A673 (cell line): ENCODE measurements at places on chromosomes 1 and 21.

DNA sequence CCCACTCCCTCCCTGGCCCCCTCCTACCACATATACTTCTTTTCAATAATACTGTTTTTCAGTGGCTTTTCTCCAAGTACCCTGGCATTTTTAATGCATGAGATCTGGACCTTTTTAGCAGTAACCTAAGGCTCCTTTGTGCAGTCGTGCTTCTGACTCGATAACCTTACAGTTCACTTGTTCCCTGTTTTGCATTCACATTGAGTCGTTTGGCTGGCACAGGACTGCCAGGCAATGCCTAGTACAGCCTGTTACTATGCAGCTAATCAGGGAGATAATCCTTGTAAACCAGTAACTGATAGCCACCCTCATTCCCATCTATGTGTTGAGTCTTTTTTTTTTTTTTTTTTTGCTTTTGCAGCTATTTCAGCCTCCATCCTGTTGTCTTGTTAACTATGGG, 3.7 kb downstream of the ATP1B1 start:
- DNase-seq: no peak

DNA sequence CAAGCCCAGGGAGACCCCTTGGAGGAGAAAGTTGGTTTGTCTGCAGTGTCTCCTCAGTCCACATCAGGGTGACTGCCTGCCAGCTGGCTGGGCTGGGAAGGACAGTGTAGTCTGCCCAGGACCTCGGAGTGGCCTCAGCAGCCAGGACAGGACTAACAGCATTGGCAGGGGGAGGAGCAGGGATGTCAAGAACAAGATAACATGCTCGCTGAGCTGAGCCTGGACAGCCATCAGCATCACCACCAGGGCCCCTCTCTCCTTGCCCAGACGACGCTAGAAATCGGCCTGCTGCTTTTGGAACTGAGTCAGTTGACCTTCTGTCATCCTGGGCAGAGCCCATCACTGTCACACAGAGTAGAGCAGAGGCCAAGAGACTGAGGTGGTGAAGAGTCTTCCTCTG, 83.6 kb upstream of the CNTN2 start:
- DNase-seq: no peak

GRCh38 chr1:74570797-74571492, 58.5 kb upstream of the LRRC53 start:
- no peak for DNase-seq

DNA sequence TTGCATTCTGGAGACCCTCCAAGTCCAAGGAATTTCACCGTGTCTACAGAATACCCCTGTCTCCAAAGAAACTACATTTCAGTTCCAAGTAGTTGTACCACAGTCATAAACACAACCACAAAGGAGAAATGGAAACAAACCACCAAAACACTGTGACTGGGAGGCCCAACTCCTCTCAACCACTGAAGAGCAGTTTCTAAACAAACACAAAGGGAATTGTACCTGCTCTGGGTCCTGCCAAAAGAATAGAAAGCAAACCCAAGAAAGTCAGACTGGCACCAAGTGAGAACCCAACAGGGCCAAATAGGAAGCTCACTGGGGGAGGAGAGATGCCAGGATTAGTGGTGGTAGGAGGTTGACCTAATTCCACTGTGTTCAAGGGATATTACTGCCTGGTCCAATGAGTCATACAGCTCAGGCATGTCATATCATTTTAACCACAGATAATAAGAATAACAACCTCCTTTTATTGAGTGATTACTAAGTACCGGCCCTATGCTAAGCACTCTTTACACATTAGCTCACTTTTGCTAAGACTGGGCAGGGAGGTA, 123.9 kb upstream of the PPP2R5A start:
- no peak for DNase-seq

DNA sequence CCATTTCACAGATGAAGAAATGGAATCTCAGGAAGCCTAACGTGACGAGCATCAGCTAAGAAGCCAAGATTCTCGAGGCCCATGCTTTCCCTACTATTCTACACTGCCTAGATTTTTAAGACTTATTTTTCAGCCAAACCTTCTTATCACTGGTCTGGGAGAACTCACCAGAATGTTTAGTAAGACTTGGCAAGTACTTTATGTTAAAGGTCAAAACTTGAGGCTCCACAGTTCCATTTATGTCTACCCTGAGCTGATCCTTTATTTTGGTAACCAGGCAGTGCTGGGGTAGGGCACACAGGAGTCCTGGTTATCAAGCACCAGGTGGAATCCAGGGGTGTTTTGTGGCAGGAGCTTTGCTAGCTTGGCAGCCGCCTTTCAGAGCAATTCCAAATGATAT, 16.8 kb downstream of the PLXNA2 start:
- no peak for DNase-seq

DNA sequence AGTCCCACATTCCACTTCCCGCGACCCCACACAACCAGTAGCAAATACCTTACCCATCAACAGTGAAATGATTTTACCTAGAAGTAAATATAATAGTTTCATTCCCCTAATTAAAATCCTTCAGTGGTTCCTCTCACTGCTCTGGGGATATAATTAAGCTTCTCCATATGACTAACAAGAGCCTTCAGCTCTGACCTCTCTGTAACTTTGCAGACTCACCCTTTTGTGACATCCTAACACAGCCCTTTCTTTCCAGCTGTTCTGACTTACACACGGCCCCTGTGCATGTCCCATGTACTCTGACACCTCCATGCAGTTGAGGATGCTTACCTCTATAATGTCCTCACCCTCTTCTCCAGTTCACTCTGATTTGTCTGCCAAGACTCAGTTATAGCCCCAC, 137.3 kb upstream of the SPAG17 start:
- DNase-seq: no peak

- no peak for DNase-seq
Observed at GRCh38 chr1:21783679-21784603, 992 bp upstream of the USP48 start.

DNA sequence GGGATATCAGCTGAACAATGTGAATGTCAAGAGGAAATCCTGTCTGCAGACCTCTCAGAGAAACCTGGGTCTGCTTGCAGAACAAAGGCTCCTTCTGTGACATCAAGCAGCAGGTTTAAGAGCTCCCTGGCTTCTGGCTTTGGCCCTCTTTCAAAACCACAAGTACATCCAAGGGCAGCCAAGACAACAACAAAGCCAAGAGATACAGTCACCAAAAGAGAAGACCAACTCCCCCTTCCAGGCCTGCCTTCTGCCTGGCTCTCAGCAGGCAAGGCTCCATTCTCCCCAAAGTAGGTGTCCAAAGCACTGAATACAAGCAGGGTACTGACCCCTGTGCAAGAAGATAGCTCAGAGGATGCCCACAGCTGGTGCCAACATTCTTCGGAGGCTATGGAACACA, 11.5 kb downstream of the BCAR3 start:
- DNase-seq: no peak

DNA sequence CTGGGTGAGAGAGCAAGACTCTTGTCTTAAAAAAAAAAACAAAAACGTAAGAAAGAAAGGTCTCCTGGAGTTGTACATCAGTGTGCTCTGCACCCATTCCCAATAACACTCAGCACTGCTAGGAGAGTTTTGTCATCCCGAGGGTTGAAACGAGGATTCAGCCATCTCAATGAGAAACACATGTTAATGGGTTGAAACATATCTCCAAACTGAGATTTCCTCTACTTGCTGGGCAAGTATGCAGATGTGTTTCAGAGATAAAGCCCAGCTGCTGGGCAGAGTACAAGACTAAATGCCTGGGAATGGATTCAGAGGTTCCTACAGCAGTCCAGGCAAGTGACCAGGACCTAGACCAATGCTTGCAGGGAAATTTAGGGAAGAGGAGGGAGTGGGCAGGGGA, 2.6 kb upstream of the MFN2 start:
- no peak for DNase-seq

DNA sequence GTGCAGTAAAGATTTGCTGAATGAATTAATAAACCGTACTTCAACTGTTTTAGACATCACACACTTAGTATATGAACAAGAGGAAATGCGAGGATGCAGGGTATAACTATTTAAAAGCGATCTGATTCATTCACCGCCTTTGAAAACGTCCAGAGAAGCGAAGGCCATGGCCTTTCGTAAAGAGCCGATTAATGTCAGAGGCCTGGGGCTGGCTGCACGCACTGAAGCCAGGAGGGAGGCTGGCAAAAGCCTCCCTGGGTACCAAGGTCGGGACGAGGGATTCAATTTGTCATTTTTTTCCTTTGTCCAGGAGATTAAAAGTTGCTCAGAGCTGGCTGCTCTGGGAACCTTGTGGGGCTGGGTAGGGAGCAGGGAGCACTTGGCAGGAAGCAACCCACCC, 307.4 kb downstream of the NPHP4 start:
- DNase-seq: no peak

GRCh38 chr1:165738794-165739193, 29.9 kb downstream of the TMCO1 start:
- no peak for DNase-seq

DNA sequence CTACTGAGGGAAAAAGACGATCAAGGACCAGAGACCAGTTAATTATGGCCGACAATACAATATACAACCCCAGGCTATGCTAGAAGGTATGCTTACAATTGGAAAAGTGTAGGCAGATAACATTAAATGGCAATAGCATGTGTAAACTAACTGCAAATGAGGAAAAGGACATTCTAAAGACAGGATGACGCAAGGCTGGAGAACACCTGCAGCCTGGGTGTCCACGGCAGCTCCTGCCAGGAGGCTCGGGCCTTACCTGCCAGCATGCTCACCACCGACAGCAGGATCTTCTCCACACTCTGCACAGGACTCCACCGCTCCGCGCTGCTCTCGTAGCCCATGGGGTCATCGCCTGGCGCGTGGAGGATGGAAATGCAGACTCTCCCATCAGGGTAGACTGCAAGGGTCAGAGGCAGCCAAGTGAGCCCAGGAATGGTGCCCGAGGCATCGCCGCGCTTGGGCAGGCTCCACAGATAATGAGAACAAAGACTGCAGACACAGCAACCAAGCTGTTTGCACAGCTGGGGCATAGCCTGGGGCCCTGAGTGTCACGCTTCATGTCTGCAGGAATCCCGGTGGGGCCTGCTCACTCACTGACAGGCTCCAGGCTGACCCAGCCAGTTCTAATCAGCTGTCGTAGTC, 28.2 kb downstream of the UBE2G2 start:
- DNase-seq: peak; percentile 60

GRCh38 chr1:64691626-64692025, 53.2 kb upstream of the RAVER2 start:
- DNase-seq: no peak

- DNase-seq: no peak
Observed at GRCh38 chr1:35555601-35556477, 1.4 kb downstream of the KIAA0319L start.

- DNase-seq: no peak
Observed at GRCh38 chr1:177273141-177273540, 102.4 kb downstream of the BRINP2 start.

DNA sequence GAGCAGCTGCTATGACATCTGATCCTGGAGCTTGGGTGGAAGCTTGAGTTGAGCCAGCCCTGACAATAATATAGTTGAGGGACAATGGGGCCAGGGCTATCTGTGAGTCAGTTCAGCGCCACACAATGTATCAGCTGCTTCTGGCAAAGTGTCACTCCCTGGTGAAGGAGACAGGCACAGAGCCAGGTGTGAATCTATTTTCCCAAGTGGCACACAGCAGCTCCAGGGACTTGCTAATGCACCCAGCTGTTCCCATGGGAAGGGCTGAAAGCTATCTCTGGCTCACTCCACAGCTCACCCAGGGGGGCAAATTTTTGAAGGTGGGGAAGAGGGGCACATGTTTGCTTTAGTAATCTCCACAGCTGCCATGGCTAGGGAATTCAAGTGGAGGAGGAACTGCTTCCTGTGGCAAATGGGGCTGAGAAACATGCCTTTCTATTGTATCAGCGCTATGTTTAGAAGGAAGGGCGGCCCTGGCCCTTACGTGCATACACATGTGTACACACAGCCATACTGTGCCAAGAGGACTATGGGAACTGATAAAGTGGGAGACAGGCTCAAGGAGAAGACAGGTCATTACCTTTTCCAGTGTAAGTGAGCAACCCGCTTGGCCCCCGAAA, 2.2 kb downstream of the CYB5R1 start:
- no peak for DNase-seq

GRCh38 chr1:198556971-198557370, 16.5 kb upstream of the ATP6V1G3 start:
- peak; percentile 11 for DNase-seq

DNA sequence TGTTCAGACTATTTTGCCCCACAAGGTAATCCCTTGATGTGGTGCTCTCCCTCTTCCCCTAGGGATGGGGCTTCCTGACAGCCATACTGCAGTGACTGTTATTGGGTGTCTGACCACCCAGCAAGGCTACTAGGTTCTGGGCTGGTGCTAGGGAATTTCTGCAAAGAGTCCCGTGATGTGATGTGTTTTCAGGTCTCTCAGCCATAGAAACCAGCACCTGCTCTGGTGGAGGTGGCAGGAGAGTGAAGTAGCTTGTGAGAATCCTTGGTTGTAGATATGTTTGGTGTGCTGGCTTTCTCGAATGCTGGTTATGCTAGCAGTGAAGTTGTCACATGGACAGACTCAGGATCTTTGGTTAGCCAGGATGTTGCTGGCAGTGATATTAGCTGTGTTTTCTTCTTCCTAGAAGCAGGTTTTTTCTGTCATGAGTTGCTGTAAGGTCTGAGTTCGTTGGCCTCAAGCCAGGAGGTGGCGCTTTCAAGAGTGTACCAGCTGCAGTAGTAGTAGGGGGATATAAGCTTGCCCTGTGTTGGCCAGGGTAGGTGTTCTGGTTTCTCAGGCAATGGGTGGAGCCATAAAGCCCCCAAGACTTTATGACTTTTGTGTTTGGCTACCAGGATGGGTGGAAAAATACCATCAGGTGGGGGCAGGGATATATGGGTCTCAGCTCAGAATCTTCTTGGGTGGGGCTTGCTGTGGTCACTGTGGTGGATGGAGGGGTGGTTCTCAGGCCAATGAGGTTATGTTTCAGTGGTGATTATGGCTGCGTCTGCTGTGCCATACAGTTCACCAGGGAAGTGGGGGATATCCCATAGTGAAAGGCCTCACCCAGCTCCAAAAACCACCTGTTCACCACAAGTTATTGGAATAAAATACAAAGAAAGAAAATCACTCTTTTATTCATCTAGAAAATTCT, 1112.3 kb downstream of the KCNT2 start:
- no peak for DNase-seq

- no peak for DNase-seq
Observed at GRCh38 chr1:245971711-245972085, 535.4 kb downstream of the SMYD3 start.

- no peak for DNase-seq
Observed at GRCh38 chr1:67333603-67334002, 25.9 kb downstream of the IL12RB2 start.

DNA sequence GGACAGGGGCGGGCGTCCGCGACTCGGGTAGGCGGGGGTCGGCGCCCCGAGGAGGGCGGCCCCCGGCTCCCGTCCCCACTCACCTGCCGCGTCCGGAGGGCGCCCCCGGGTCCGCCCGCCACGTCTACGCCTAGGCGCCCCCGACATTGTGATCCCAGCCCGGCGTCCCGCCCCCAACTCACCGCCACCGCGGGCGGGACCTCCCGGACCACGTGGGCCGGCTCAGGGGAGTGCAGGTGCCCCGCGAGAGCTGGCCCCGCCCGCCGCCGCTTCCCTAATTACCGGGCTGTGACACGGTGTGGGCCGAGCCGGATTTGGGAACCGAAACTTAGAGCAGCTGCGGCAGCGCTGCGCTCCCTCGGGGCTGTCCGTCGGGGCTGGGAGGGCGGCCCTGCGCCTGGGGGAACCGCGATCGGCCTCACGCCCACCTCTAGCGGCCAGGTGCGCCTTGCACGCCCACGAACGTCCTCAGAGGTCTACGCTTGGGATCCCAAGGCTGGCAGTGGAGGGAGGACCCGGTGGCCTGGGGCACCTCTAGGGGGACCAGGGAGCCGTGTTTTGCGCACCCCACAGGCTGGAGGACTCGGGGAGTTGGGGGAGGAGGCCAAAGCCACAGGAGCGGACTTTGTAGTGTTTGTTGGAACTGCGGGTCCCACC, 521 bp upstream of the NADK start:
- DNase-seq: peak; percentile 64
